ENCODE measurements at places on chromosomes 2 and 18. TPM values are rescaled to one million over a fixed set of nuclear protein-coding genes. Genes with fewer than 3 reads are reported as not detected.

GRCh38 chr2:141399270-141399669 lies 731.5 kb downstream of the LRP1B start:
- DNase-seq, result no peak

LDLRAD4 gene
- 35.1 TPM for total RNA-seq

DNA sequence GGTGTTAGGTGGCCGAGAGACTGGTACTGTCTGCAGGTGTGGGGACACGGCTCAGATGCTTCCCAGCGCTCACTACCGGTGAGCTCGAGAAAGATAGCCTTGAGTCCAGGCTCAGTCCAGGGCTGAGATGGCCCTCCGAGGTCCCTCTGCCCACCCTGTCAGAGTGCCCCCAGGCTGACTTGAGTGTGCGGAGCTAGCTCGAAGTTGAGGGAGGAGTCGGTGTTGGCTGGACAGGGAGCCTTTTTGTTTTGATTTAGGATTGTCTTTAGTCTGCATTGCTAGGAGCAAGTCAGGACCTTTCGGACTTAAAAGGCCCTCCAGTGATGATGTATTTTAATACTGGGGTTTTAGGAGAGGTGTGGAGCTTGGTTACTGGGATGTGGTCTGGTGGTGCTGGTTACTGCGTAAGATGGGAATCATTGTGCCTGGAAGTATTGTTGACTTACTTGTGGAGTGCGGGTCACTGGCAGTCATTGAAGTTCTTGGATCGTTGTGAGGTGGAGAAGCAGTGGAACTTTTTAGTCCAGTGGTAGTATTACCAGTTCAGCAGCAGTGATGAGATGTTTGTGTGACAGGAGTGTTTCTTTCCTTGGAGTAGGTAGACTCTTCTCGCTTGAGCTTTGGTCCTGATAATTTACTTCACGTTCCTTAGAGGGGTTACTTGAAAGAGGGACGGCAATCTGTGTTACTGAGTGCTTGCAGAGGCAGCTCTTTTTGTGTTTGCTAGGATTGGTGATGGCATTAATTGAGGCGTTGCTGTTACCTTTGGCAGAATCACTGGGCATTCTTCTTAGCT lies 633 bp downstream of the KIAA1328 start:
- DNase-seq, result no peak

DNA sequence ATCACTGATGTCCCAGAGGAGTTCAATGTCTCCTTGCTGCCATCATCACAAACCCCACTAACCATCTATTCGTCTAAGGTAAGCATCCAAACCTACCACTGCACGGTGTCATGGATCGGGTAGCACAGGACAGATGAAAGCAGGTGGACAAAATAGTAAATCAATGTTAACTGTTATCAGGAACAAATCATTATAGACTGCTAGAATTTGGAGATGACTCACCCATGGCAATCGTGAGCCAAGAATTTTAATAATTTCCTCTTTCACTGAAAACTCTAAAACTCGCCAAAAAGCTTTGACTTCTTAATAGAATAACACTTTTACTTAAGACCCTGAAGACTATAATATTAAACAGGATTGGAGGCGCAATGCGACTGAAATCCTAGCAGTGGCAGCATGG lies 33.7 kb upstream of the BZW1 start:
- no peak for DNase-seq

DNA sequence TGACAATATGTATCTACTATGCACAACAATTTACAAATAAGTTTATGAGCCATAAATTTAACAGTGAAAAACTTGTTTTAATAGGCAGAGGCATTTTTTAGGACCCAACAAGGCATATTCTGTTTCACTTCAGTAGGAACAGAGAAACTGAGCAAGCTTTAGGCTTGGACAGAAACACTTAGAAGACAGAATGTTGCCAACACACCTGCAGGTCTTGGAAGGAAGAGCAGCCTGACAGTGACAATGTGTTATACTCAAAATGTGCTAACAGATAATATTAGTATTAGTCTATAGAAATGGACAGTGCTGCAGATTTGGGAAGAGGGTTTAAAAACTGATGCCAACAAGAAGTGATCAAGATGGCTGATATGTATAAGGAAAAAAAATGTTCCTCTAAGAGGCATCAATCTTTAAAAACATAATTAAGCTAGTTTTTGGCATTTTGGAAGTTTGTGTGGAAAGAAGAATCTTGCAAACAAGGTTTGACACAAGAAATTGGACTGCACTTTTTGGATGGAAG lies 297.1 kb upstream of the FSIP2 start:
- no peak for DNase-seq

- DNase-seq, result no peak
Observed at GRCh38 chr18:47871288-47871687, 59.2 kb downstream of the SMAD2 start.

GRCh38 chr18:27948986-27949385 lies 227.9 kb downstream of the CDH2 start:
- DNase-seq, result no peak

DNA sequence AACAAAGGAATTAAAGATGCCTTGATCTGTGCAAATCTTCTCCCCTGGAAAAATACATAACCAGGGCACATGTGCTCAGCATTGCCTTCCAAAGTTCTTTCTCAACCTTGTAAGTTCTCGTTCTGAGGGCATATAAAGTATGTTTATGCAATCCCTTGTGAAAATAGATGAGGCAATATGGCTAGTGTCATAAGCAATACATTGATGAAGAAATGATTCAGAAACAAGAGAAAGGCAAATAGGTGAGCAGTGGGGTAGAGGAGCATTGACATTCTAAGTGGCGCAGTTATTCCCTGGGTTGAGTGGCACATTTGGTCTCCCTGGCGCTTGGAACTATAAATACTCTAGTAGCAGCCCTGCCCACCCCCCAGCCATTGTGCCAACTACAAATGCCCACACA lies 57.4 kb upstream of the PGAP1 start:
- no peak for DNase-seq

DNA sequence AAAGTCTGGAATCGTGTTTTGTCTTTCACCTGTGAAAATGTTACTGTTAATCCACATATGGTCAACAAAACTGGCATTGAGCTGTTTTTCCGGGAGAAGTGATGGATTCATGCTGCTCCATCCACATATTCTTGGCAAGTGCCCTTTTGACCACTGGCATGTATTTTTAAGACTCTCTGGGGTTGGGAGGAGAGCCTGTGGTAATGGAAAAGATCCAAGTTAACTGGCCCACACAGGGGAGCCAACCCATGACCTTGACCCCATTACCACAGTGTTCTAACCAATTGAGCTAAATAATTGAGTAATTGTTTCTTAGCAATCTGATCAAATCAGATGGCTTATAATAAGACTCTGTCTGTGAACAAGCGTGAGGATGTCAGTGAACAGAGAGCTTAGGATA lies 296.2 kb upstream of the NRP2 start:
- no peak for DNase-seq

L3MBTL4 gene
- total RNA-seq, result 0.41 TPM

- DNase-seq, result no peak
Observed at GRCh38 chr2:205698286-205699268, 16.3 kb downstream of the NRP2 start.
